ENCODE measurements at places on chromosomes 2 and 18. TPM values are rescaled to one million over a fixed set of nuclear protein-coding genes. Genes with fewer than 3 reads are reported as not detected.

Gene COLEC12
- total RNA-seq, result not detected

Gene LHCGR
- not detected for total RNA-seq

Gene ATG16L1
- 29.2 TPM for total RNA-seq

Gene REG3A
- not detected for total RNA-seq

Gene MAB21L4
- not detected for total RNA-seq

Gene COL6A3
- 15.8 TPM for total RNA-seq

Gene WDPCP
- total RNA-seq, result 7.8 TPM

Measured in activated CD8-positive, alpha-beta memory T cell treated with anti-CD3 and anti-CD28 coated beads for 36 hours (primary cell).